Neural progenitor cell (in vitro differentiated cells): ENCODE measurements at places on chromosomes 11 and 22. TPM values are rescaled to one million over a fixed set of nuclear protein-coding genes. Genes with fewer than 3 reads are reported as not detected.
A peak's percentile ranks its signal among the peaks of the same experiment; 100 is the strongest.

- DNase-seq, result no peak
Observed at GRCh38 chr22:49102367-49102766, 725.3 kb downstream of the BRD1 start.

DNA sequence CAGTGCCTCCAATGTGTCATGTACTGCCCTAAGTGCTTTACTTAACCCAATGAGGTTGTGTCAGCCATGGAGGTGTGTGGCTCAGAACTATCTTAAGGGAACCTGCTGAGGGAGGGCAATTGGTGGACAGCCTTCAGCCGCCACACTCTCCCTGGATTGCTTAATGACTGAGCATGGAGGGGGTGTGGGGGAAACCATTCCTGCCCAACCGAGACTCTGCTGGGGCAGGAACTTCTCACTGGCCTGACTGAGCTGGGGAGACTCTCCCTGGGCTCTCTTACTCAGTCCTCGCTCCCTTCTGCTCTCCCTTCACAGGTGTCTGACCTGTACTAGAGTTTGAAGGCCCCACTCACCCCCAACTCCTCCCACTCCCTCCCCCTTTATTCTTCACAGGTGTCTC is 114.8 kb downstream of the CCDC81 start:
- DNase-seq, result no peak

DNA sequence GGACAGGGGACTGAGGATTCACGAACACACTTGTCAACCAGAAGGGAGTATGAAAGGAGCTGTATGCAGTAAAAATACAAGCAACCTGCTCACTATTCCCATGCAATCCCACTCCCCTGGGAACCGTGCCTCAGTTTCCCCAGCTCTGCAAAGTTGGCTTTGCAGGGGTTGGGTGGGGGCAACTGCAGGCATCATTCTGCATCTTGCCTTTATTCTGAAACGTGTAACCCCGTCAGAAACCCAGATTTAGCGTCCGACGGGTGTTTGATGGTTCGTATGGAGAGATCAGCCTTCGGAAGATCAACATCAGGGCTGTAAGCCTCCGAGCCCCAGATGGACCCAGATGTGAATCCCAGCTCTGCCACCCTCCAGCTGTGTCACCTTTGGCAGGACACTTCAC is 3.6 kb downstream of the CYTH4 start:
- DNase-seq, result no peak

- DNase-seq, result no peak
Observed at GRCh38 chr22:49656291-49656851, 171.3 kb downstream of the BRD1 start.

Gene ALX4
- total RNA-seq, result not detected in 2 replicates

Gene MUC5AC
- not detected in 2 replicates for total RNA-seq

- no peak for DNase-seq
Observed at GRCh38 chr11:16312233-16312765, 44.0 kb downstream of the SOX6 start.

DNA sequence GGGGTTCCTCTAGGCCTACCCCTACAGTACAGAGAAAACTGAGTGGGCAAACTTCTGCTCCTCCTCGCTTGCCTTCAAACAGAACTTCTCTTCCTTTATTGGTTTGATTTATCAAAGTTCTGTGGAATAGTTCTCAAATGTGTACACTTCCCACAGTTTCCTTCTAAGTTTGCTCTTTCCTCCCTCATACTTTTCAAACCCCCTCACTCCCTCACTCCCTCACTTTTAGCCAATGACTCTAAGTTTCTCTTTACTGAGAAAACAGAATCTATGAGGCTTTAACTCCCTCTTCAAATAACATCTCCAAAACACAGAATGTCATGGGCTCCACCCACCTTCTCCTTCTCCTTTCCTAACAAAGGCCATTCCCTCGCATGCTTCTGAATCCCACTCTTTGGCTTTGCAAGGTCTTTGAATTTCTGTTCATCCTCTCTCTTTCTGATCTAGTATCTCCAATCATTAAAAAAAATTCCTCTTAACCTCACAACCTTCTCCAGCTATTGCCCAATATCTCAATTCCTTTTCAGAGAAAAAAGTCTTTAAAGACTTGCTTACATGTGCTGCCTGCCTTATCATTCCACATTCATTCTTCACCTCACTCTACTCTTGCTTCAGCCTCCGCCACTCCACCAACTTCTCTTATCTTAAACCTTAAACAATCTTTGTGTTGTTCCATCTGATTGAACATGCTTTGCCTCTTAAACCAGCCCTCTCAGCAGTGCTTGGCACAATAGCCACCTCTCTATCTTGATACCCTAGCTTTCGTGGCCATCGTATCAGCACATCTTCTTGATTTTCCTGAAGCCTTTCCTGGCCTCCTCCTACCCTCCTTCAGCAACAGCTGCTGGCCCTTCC is 57.2 kb downstream of the DDI1 start:
- DNase-seq, result no peak

- no peak for DNase-seq
Observed at GRCh38 chr11:61141601-61142028, 19.6 kb downstream of the VPS37C start.

- no peak for DNase-seq
Observed at GRCh38 chr11:101508370-101508769, 75.4 kb downstream of the TRPC6 start.

DNA sequence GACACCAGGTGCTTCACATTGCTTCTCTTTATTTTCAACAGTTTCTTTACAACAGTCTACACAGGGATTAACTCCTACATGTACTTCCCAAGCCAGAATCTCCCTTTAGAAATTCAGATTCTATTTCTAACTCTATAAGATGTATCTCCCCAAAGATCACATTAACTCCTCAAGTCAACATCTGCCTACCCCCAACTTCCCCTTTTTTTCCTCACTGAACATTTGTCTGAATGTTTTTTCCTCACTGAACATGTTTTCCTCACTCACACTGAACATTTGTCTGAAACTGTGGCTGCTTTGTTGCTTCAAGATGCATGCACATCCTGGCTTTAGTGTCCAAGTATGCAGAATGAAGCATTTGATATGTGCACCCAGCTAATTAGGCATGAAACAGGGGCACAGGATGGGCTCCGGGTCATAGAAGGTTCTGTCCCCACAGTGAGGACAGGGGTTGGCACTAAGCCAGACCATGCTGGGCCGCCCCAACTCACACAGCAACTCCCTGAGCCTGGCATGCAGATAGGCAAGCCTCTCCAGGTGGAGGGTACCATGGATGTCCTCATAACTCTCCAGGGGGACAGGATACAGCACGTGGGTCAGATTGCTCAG is 11.3 kb downstream of the PRAME start:
- DNase-seq, result no peak

DNA sequence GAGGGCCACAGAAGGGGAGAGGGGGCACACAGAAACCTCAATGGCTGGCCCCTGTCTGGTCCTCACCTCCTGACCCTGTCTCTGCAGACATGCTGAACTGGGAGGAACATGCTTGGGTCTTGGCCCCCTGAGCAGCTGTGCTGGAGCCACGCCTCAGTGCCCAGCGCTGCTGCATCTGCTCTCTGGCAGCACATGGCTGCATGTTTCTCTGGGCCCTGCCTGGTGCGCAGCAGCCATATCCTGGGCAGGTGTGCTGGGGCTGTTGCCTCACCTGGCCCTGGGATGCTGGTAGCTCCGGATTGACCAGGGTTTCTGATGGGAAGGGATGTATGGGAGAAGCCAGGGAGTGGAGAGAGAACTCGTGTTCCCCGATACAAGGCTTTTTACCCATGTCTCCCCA is 248.0 kb downstream of the ST3GAL4 start:
- no peak for DNase-seq

DNA sequence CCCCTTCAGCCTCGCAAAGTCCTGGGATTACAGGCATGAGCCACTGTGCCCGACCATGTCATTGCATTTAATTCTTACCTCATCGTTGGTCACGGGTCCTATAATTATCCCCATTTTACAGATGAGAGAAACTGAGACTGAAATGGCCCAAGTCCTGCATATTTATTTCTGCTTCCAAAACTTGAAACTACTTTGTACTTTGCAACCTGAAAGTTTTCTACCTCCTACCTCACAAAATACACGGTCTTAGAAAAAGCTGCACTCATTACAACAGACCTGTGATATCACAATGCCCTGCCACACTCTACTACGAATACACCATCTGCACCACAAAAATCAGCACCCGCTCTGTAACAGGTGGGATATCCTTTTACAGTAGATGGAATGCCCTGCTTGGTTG is 189.1 kb downstream of the ADAMTS15 start:
- DNase-seq, result no peak

GRCh38 chr11:111776398-111777093 is 10.4 kb upstream of the PPP2R1B start:
- no peak for DNase-seq

DNA sequence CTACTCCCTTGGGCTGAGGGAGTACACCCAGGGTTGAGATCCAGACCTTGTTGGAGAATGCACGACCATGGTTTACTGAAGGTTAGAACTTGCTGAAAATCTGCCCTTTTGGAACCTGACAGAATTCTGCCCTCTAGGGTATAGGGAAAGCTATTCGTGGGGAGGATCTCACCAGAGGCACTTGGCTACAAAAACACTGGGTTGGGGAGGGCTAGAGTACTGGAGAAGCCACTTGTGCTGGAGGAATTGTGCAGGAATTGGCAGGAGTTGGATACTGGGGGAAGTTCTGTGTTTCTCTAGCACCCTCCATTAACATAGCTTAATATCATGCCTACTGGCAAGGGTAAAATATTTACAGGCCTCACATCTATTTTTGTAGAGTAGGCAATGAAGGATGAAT is 55.8 kb downstream of the PPME1 start:
- DNase-seq, result no peak

DNA sequence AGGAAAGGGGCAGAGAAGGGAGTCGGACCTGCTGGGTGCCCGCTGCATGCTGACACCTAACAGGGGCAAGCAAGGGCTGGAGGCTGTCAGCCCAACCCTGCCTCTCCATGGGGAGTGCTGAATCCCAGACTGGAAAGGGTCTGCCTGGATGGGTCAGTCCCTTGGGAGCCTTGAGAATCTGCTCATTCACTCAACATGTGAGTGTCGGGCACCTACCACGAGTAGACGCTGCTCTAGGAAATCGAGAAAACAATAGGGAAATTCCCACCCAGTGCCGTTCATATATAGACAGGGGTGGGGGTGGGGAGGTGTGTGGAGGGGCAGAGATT is 4.4 kb upstream of the CTSD start:
- DNase-seq, result no peak

GRCh38 chr11:8533332-8533731 is 60.7 kb downstream of the STK33 start:
- DNase-seq, result peak; percentile 6

Gene NAALADL1
- 0.80 and 3.0 TPM in 2 replicates for total RNA-seq

- DNase-seq, result no peak
Observed at GRCh38 chr22:45053094-45053493, 43.3 kb upstream of the PHF21B start.

Gene INSC
- 0.09 and 0.87 TPM in 2 replicates for total RNA-seq

- DNase-seq, result no peak
Observed at GRCh38 chr11:117860139-117860538, 16.3 kb downstream of the FXYD6 start.

DNA sequence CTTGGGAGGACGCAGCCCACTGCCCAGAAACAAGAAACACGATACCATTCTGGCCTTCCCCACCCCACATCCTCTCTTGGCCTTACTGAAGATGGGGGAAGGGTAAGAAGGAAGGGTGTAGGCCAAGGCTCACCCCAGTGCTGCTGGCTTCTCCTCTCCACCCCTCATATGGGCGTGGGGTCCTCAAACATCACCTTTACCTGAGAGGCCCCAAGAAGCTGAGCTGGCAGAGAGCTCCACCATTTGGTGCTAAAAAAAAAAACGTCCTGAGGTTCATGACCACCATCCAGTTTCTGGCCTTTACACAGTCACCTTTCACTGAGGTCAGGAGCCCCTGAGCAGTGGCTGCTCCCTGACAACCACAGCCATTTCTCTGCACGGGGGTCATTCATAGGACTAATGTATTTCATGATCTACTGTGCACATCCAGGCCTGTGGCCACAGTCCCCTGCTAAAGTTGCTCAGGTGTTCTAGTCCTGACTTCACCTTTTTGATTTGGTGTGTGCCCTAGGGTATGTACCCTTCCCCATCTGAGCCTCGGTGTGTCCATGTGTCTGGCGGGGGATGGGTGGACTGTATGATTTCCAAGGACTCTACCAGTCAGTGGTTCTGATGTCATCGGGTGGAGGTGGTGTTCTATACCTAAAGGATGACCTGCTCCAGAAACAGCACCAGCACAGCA is 15.1 kb downstream of the RHOG start:
- no peak for DNase-seq

- DNase-seq, result no peak
Observed at GRCh38 chr11:78220218-78221157, 31.8 kb downstream of the USP35 start.

Gene GALNT18
- 2.4 and 4.0 TPM in 2 replicates for total RNA-seq

- DNase-seq, result no peak
Observed at GRCh38 chr22:23065069-23065451, 5.3 kb upstream of the GNAZ start.

DNA sequence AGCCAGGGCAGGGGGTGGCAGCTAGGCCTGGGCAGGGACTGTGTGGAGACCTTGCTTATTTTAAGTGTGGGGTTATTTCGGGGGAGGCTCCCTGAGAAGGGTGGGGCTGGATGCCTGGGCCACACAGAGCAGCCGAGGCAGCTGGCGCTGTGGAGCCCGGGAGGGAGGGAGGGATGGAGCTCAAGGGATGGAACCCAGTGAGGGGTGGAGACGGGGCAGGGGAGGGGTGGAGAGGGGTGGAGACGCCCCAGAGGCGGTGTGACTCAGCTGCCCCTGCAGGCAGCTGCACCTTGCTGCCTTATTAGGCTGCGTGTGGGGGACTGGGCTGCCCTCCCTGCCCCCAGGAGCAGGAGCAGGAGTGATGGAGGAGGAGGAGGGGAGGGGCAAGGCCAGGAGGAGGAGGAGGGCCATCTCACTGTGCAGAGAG is 9.8 kb upstream of the TSSC4 start:
- peak; percentile 41 for DNase-seq

DNA sequence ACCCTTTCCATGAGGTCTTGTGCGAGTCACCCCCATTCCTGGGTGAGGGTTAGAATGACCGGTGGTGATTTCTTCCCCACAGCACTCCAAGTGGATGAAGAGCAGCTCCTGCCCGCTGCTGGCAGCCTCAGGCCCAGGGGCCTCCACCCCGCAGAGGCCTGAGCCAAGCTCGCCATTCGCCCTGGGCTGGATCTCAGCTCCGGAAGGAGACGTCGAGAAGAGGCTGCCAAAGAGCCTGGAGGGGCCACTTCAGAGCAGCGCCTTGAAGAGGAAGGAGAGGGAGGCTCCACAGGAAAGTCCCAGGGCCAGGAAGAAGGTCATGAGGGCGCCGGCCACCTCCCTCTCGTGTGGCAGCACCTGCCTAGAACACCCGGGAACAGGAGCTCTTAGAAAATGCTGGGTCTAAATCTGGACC is 8.4 kb downstream of the SLC29A2 start:
- no peak for DNase-seq

GRCh38 chr11:64876835-64877341 is 1.5 kb downstream of the EHD1 start:
- DNase-seq, result peak; percentile 49

GRCh38 chr11:102994105-102994504 is 38.6 kb upstream of the MMP13 start:
- DNase-seq, result no peak

- no peak for DNase-seq
Observed at GRCh38 chr11:266676-267439, 11.3 kb upstream of the NLRP6 start.

DNA sequence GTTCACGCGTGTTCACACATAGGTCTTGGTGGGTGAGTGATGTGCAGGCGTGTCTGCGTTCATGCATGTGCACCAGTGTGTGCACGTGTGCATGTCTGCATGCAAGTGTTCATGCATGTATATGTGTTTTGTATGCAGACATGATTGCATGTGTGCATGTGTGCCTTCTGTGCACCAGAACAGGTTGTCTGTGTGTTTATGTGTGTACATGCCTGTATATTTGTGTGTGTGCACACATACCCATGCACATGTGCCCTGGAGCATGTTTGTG is 4.9 kb downstream of the ZDHHC8 start:
- no peak for DNase-seq

Gene TSG101
- 84.6 and 115 TPM in 2 replicates for total RNA-seq
